Gastrocnemius medialis (tissue), 4 donors: ENCODE measurements at places on chromosomes 7 and 10. TPM values are rescaled to one million over a fixed set of nuclear protein-coding genes. Genes with fewer than 3 reads are reported as not detected.

CCL24 gene
- total RNA-seq, result not detected

MYO3A gene
- total RNA-seq, result not detected

PKD1L1 gene
- total RNA-seq, result 0.07 TPM

SEMA3C gene
- total RNA-seq, result 58.5 TPM

CFAP58 gene
- 0.36 TPM for total RNA-seq

SPDYE5 gene
- total RNA-seq, result not detected

GBX1 gene
- not detected for total RNA-seq

XRCC2 gene
- 0.41 TPM for total RNA-seq

OLAH gene
- not detected for total RNA-seq

MRPS24 gene
- total RNA-seq, result 281 TPM

NPY4R2 gene
- total RNA-seq, result not detected

GSDME gene
- 4.0 TPM for total RNA-seq

WNT2 gene
- total RNA-seq, result not detected

FAM241B gene
- total RNA-seq, result 2.5 TPM

UCN3 gene
- total RNA-seq, result not detected

LRIT2 gene
- total RNA-seq, result not detected

AKR1C8 gene
- total RNA-seq, result 0.56 TPM

PAPSS2 gene
- total RNA-seq, result 7.3 TPM

IGFBP3 gene
- 203 TPM for total RNA-seq

C7orf57 gene
- total RNA-seq, result not detected

FGFBP3 gene
- 2.0 TPM for total RNA-seq

VGF gene
- total RNA-seq, result not detected

TMEM229A gene
- not detected for total RNA-seq

SAMD9 gene
- total RNA-seq, result 1.5 TPM

GRIFIN gene
- total RNA-seq, result not detected

SORCS1 gene
- not detected for total RNA-seq

CUZD1 gene
- total RNA-seq, result not detected

WDR86 gene
- 0.13 TPM for total RNA-seq

ARHGEF5 gene
- 0.41 TPM for total RNA-seq

FGFR2 gene
- 0.11 TPM for total RNA-seq

CRPPA gene
- 1.2 TPM for total RNA-seq

GLCCI1 gene
- total RNA-seq, result 1.9 TPM

LRRC72 gene
- total RNA-seq, result not detected

GDF2 gene
- not detected for total RNA-seq

HSPB1 gene
- 1,878 TPM for total RNA-seq
